WTC11 (cell line): ENCODE measurements at places on chromosomes 1 and 21.

DNA sequence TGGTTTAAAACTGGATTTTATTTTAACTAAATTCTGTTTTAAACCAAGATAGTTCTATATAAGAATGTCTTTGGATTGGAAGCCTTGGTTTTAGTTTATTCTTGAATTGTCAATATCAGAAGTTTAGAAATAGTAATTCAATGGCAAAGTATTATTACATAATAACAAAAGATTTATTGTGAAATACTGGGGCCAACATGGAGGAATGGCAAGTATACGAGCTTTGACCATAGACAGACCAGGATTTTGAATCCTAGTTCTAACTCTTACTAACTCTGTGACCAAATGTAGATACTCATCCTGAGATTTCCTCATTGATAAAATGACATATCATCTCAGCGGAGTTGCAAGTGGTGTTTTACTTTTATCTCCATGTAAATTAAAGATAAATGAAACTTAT, 63.3 kb downstream of the CAMSAP2 start:
- DNase-seq = no peak

DNA sequence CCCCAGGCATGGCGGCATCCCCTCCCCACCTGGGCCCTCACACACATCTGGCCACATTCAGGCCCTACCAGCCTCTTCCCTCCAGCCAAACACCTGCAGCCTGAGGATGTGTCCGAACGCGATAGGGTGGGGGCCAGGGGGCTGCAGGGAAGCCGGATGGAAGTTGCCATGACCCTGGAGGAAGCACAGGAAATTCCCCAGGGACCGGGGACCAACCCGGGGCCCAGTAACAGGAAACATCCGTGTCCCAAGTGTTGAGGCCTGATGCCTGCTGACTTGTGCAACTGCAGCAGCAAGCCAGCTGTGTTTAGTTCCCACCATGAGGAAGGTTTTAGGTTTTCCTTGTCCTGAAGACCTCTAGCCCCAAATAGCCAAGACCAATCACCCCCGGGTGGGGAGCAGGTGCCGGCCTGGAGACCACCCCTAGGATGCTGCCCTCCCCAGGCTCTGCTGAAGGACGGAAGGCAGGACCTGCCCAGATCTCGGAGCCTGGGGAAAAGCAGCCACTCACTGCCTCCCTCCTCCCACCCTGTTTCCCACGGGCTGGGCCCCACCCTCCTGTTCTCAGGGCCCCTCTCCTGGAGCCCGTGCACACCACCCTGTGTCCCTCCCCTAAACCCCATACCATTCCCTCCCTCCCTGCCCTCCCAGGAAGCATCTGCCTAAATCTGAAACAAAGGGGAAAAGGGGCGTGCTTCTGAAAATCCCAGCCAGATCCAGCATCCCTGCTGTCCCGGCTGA, 29.8 kb downstream of the MEGF6 start:
- no peak for DNase-seq

GRCh38 chr1:103527331-103527730, 1.8 kb downstream of the RNPC3 start:
- DNase-seq = no peak

DNA sequence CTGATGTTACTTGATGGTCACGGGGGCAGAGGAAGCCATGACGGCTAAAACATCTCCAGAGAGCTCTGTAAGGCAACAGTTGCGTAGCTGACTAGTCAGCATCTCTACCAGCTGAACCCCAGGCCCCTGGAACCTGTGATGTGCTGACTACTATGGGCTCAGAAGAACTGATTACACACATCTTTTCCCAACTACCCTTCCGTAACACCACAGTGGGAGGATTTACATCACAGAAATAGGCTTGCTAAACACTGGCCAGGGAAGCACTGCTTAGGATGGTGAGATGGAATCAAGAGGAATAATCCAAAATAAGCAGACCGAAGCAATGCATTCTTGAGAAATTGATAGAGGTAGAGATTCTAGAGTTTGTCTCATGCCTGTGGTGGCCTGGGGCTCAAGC, 122.5 kb downstream of the SMYD2 start:
- DNase-seq = no peak

GRCh38 chr1:19923137-19923952, at the start of gene PLA2G2E:
TSS of gene PLA2G2E (minus strand) at chr1:19923617. CDS start at chr1:19923559, 58 bp downstream.
- DNase-seq = no peak

DNA sequence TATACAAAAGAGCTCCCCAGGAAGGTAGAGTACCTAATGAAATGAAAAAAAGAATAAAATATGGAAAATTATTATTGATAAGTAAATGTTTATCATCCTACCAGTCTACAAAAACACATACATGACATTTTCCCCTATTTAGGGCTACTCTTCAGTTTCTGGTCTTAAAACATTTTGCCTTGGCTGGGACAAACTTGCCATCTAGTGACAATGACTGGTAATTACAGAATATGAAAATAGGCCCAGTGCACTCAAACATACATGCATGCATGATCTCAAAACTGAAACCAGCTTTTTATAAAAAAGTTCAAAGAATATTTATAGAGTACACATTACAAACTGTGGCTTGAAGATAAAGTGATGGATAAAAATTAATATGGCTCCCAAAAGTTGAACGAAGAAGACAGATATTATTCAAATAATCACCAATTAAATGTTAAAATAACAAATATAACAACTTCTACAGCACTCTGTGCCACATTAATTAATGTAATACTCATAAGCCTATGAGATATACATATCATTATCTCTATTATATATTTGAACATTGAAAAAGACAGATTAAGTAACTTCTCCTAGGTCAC, 10.5 kb upstream of the RNPC3 start:
- DNase-seq = no peak

DNA sequence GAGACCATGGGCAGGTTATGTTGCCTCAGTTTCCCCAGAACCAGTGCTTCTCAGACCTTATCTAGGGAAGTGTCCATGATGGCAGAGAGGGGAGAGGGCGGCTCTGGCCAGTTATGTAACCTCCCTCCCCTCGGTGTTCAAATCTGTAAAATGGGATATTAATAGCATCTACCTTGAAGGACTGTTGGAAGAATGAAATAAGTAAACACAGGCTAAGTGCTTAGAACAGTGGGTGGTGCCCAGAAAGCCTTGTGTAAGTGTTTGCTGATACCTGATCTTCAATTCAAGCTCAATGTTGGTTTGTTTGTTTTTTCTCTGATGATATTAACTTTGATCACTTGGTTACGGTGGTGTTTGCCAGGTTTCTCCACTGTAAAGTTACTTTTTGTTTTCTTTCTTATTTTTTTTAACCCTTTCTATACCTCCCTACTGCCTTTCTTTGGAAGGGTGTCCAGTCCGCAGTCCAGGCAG, 34.9 kb downstream of the EPHA2 start:
- no peak for DNase-seq

GRCh38 chr1:151372058-151372934, at the start of gene SELENBP1:
TSS of gene SELENBP1 (minus strand) at chr1:151372705. CDS start at chr1:151372641, 64 bp downstream.
- peak; percentile 63 for DNase-seq

DNA sequence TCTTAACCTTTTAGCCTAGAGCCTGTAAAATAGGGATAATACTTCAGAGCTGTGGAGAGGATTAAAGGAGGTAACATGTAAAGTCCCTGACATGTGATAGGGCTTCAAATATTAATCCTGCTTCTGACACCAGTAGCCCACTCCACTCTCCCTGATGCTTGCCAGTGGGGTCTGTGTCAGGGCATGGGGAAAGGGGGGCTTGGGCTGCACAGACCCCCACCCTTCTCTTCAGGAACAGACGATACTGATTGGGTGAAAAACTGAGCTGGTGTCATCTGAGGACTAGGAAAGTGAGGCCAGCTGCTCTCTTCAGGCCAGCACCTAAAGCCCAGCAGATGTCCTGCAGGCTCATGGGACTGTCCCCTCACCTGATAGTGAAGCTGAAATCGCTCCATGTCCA, 27.0 kb upstream of the MEF2D start:
- no peak for DNase-seq

DNA sequence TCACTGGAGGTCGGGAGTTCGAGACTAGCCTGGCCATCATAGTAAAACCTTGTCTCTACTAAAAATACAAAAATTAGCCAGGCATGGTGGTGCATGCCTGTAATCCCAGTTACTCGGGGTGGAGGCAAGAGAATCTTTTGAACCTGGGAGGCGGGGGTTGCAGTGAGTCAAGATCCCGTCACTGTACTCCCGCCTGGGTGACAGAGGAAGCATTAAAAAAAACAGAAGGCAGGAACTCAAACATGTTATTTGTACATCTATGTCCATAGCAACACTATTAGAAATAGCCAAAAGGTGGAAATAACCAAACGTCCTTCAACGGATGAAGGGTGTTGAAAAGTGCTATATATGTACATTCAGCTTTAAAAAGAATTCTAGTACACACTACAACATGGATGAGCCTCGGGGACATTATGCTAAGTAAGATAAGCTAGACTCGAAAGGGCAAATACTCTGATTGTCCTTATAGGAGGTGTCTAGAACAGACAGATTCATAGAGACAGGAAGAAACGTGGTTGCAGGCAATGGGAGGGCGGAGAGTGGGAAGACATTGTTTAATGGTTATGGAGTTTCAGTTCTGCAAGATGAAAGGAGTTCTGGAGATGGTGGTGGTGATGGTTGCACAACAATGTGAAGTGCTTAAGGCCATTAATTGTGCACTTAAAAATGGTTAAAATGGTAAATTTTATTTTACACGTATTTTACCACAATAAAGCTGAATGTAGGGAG, 19.2 kb downstream of the NLRP3 start:
- DNase-seq = no peak

DNA sequence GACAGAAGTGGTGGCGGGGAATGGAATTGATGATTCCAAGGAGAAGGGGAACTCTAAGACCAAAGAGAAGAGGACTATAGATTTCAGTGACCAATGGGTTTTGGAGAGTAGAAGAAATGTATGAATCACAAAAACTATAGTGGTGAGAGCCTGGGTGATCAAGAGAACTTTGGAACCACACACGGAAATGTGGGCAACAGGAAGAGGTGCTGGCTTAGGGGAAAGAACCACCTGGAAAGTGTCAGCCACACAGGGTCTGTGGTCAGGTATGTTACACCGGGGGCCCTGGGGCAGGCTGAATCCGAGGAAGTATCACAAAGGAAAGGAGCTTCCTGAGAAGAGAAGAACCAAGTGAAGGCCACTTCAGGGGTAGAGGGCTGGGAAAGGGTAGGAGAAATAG, 11.5 kb upstream of the CHIA start:
- no peak for DNase-seq

DNA sequence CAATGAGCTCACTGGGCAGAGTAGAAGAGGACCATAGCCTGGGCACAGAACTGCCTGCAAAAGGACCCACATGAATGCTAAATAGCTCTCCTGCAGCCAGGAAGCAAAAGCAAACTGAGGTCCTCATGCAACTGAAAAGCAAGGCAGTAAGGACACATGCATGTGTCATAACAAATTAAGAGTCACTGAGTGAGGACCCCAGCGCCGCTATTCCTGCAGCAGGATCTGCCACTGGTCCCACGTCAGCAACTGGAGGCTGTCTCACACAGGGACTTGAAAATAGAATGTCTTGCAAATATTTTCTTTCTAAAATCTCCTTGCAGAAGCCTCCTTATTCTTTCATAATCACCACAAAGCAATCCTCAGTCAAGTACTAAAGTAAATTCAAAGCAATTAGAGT, 559.6 kb upstream of the DAB1 start:
- DNase-seq = no peak

DNA sequence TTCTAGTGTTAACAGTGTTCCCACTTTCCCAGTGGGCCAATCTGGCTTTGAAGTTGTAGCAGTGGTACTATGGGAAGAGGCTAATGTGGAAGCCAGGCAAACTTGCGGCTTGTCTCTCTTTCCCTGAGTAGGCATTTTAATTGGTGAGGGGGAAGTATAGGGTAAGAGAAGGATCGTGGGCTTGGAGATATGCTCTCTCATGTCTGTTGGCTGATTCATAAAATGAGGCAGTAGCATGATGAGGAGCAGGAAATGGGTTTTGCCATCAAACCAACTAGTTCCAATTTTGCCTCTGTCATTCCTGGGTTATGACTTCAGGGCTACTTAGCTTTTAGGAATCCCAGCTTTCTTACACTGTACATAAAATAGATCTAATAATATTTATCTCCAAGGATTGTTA, 12.1 kb downstream of the C8A start:
- no peak for DNase-seq

- no peak for DNase-seq
Observed at GRCh38 chr21:16307256-16307655, 577.5 kb downstream of the USP25 start.

DNA sequence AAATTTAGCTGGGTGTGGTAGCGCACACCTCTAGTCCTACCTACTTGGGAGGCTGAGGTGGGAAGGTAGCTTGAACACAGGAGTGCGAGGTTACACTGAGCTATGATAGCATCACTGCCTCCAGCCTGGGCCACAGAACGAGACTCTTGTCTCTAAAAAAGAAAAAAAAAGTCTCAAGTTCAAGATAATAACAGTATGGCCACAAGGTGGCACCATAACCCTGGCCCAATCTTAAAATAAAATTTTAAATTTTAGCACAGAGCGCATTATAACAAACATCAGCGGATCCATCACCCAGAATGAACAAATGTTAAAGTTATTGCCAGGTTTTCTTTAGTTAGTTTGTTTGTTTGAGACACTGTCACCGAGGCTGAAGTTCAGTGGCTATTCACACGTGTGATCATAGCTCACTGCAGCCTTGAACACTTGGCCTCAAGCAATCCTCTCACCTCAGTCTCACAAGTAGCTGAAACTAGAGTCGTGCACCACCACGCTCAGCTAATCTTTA, 2.9 kb upstream of the HTR6 start:
- no peak for DNase-seq

GRCh38 chr1:76961820-76962207, 94.5 kb downstream of the ST6GALNAC5 start:
- DNase-seq = no peak

- DNase-seq = no peak
Observed at GRCh38 chr1:244780311-244780710, 55.1 kb upstream of the COX20 start.

- no peak for DNase-seq
Observed at GRCh38 chr1:74780594-74780993, 47.6 kb downstream of the TYW3 start.

- DNase-seq = no peak
Observed at GRCh38 chr1:53868565-53868964, 21.0 kb downstream of the YIPF1 start.

- no peak for DNase-seq
Observed at GRCh38 chr1:232725305-232726047, 79.7 kb upstream of the MAP10 start.

DNA sequence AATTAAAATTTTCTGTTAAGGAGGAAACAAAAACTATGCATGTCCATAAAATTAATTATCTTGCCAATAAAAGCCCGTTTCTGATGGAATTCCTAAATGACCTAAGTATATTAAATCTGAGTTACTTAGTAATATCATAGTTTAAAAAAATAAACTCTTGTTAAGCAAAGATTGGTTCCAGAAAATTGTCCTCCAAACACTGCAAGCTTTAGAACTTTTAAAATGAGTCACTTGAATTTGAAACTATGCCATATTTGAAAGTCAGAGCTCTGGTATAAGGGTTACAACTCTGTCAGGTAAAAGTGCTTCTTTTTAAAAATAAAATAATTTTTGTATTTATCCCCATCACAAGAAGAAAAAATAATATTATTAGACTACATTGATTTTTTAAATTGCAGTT, 409.5 kb downstream of the PLPP3 start:
- no peak for DNase-seq

GRCh38 chr1:241406421-241406820, 49.4 kb upstream of the RGS7 start:
- DNase-seq = no peak
